ENCODE measurements at places on chromosomes 5 and 9.

GRCh38 chr9:129162497-129163197, 15.4 kb downstream of the IER5L start:
- no peak overlapping the region for H3K27ac ChIP-seq
- no peak overlapping the region for H3K4me3 ChIP-seq
- no peaks in the 10 kb centered on the region for H3K36me3 ChIP-seq
- H3K27me3 ChIP-seq, result peaks cover 2% of the 10 kb centered on the region
- DNase-seq, result no peak

DNA sequence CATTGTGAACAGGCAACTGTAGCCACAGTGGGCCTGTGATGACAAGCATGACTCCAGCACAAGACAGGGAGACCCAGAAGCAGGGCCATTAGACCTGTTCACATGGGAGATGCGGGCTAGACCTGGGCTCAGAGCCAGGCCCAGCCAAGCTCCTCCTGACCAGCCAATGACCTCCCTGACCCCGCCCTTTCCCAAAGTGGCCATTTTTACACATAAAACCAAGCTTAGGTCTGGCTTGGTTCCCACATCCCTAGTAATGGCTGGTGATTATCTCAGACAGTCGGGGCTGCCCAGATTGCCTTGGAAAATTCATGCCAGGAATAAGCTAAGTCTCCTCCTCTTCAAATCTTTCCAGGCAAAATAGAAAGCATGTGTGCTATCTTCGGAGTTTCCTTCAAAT, 94.1 kb downstream of the FRMD3 start:
- no peak overlapping the region for H3K4me3 ChIP-seq
- H3K4me1 ChIP-seq, result no peaks in the 10 kb centered on the region
- H3K27ac ChIP-seq, result no peak overlapping the region
- no peaks in the 10 kb centered on the region for H3K27me3 ChIP-seq

DNA sequence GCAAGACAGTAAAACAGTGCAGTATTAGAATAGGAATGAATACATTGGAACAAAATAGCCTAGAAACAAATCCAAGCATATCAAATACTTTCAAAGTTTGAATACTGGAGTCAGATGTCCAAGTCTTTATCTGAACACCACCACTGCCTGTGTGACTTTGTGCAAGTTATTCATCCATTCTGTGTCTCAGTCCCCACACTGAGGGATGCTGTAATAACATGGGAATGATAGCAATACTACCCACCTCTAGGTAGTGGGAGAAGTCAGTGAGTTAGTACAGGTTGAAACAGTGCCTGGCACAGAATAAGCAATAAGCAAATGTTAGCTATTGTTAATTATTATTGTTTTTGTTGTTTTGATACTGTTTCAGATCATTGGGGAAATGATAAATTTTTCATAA, 130.9 kb downstream of the SUSD1 start:
- peaks cover 25% of the 10 kb centered on the region for H3K36me3 ChIP-seq
- H3K4me3 ChIP-seq, result no peak overlapping the region
- peaks cover 32% of the 10 kb centered on the region for H3K4me1 ChIP-seq
- H3K27me3 ChIP-seq, result no peaks in the 10 kb centered on the region

- peak overlapping the region; percentile 88 for H3K4me3 ChIP-seq
- peaks cover 49% of the 10 kb centered on the region for H3K4me1 ChIP-seq
- H3K27me3 ChIP-seq, result no peaks in the 10 kb centered on the region
- peak overlapping the region; percentile 95 for H3K27ac ChIP-seq
- H3K36me3 ChIP-seq, result peaks cover 6% of the 10 kb centered on the region
Measured at GRCh38 chr5:107474716-107475489, 195.8 kb downstream of the EFNA5 start.

DNA sequence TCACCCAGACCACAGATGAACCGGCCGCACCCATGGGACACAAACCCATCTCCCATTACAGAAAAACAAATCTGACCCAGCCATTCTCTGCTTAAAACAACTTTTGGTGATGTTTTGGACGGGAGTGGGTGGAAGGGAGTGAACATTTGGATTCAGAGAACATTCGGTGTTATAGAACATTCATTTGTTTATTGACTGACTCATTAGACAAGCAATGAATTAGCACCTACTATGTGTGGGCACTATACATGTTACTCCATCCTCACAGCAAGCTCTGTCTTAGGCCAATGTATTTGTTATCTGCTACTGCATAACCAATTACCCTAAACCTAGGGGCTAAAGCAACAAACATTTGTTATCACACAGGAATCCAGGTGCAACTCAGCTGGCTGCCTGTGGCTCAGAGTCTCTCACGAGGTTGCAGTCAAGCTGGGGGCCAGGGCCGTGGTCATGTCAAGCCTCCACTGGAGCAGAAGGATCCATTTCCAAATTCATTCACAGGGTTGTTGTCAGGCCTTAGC, 5.1 kb upstream of the ERGIC1 start:
- no peak overlapping the region for H3K4me3 ChIP-seq
- H3K27ac ChIP-seq, result no peak overlapping the region
- H3K27me3 ChIP-seq, result no peaks in the 10 kb centered on the region

GRCh38 chr9:37986771-37987258, 82.2 kb downstream of the SHB start:
- H3K36me3 ChIP-seq, result no peaks in the 10 kb centered on the region
- DNase-seq, result no peak
- no peak overlapping the region for H3K27ac ChIP-seq

DNA sequence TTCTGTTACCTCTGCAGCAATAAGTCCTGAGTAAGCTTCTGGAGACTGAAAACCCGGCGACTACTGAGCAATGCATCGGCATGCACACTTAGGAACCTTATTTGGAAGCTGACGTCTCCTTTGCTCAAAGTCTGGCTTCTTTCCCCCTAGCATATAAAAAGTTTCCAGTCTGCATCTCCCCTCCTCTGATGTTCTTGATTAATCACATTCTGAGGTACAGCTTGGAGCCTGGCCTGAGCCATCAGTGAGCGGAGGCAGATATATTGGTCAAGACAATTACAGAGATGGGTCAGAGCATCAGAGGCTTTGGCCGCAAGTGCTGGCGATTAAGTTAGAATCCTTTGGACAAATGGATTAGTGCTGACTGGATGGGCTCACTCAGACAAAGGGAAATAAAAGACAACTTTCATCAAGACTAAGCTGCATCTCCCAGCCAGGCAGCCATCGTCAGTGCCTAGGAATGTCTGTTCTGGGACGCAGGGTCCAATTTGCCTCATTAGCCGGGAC, 140.7 kb downstream of the MTX3 start:
- no peaks in the 10 kb centered on the region for H3K4me1 ChIP-seq
- H3K4me3 ChIP-seq, result no peak overlapping the region
- H3K36me3 ChIP-seq, result no peaks in the 10 kb centered on the region
- DNase-seq, result peak; percentile 15
- H3K27ac ChIP-seq, result no peak overlapping the region
- peaks cover 15% of the 10 kb centered on the region for H3K27me3 ChIP-seq

DNA sequence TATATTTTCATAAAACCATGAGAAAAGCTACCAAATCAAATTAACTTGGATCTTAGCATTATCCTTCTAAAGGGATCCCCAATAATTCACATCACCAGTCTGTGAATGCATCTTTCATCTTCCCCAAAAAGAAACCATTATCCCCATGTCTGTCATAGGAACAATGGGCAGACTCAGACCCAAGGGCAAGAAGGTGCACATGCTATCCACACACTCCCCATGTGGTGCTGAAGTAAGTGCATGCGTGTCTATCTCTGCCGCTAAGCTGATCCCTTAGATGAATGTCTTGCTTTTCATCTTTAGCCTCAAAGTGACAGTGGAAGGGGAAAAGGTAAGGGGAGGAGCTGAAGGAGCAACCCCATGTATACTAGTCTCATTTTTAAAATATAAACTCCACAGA, 10.2 kb downstream of the SPOCK1 start:
- H3K4me1 ChIP-seq, result no peaks in the 10 kb centered on the region
- peaks cover 6% of the 10 kb centered on the region for H3K27me3 ChIP-seq
- DNase-seq, result no peak
- no peaks in the 10 kb centered on the region for H3K36me3 ChIP-seq
- H3K4me3 ChIP-seq, result no peak overlapping the region

- no peaks in the 10 kb centered on the region for H3K36me3 ChIP-seq
- H3K4me1 ChIP-seq, result no peaks in the 10 kb centered on the region
- peaks cover 13% of the 10 kb centered on the region for H3K27me3 ChIP-seq
- no peak overlapping the region for H3K27ac ChIP-seq
Measured at GRCh38 chr9:34884747-34885189, 73.3 kb upstream of the PHF24 start.

GRCh38 chr9:21552244-21553170, 70.4 kb upstream of the IFNE start:
- H3K36me3 ChIP-seq, result no peaks in the 10 kb centered on the region
- H3K27me3 ChIP-seq, result peaks cover 34% of the 10 kb centered on the region
- H3K4me1 ChIP-seq, result no peaks in the 10 kb centered on the region
- H3K27ac ChIP-seq, result no peak overlapping the region
- DNase-seq, result no peak

GRCh38 chr5:133142782-133143181, 91.0 kb downstream of the HSPA4 start:
- DNase-seq, result no peak
- H3K4me3 ChIP-seq, result no peak overlapping the region
- no peaks in the 10 kb centered on the region for H3K36me3 ChIP-seq
- no peak overlapping the region for H3K27ac ChIP-seq
- no peaks in the 10 kb centered on the region for H3K4me1 ChIP-seq

GRCh38 chr9:81669866-81670265, 19.5 kb downstream of the TLE1 start:
- H3K27me3 ChIP-seq, result no peaks in the 10 kb centered on the region
- H3K4me1 ChIP-seq, result peaks cover 10% of the 10 kb centered on the region
- DNase-seq, result no peak
- H3K36me3 ChIP-seq, result peaks cover 6% of the 10 kb centered on the region
- H3K27ac ChIP-seq, result no peak overlapping the region
